Stimulated activated CD8-positive, alpha-beta memory T cell treated with anti-CD3 and anti-CD28 coated beads, Interleukin-7, amount 100 ng/mL, for 48 hours (primary cell): ENCODE measurements at places on chromosomes 11 and 22.

DNA sequence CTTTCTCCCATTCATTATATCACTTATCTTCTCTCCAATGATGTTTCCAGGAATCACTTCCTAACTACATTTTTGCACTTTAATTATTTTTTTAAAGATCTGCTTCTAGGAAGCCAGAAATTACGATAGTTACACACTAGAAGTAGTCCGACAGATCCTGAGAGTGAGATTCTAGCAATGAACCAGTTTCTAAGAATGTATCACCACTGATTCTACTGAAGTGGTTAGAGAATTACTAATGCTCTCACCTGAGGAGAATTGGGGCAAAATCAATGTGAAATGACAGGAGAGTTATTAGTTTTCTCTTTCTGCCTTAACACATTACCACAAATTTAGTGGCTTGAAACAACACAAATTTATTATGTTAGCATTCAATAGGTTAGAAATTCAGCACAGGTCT lies 241.2 kb downstream of the CASP12 start:
- no peak for DNase-seq

DNA sequence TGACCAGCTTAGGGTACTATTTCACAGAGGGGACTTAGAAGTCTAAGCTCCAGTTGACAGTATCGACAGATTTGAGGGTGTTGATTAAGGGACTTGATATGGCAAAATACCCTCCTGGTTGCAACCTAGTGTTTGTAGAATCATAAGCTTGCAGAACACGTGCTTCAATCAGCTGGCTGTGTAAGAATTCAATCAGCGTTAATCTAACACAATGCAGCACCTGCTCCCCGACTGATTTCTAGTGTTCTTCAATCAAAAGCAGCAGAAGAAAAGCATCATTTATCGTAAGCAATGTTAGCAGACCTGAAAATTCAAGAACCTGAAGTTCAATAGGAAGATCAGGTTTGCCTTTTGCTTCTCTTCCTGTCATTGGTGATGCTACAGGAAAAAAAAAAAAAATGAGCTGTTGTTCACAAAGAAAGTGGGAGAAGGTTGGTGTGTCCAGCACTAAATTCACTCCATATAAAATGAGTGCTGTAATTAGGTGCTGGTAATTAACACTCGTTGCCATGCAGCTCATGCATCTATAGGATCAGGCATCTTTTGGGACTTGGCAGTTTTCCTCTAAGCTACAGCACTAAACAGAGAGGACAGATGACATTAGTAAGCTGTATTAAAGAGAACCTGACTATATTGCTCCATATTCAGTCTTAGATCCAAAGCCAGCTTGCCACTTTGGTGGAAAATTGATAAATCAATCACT lies 840.3 kb downstream of the OPCML start:
- DNase-seq, result no peak

DNA sequence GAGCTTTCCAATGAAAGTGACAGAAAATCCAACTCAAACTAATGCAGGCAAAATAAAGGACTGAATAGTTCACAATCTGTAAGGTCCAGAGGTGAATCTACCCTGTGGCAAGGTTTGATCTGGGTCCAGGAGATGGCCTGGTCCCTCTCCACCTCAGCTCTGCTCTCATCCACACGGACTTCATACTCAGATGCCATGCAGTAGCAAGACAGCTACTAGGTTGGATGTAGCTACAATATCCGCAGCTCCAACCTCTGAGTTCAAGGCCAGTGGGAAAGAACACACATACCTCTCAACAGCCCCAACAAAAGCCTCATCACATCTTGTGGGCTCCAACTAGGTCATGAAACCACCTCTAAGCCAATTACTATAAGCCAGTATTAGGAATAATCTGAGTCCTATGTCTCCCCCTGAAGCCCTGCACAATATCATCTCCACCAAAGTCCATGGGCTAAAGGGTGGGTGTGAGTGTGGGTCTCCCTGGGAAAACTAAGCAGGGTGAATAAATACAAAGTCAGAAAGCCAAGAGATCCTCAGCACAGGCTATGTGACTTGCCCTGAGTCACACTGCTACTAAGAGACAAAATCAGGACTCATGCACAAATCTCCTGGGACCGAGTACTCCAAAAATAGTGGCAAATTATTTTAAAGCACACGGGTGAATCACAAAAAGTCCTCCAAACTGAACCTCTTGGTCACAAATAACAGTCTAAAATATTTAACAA lies 78.8 kb downstream of the LARGE1 start:
- DNase-seq, result no peak

DNA sequence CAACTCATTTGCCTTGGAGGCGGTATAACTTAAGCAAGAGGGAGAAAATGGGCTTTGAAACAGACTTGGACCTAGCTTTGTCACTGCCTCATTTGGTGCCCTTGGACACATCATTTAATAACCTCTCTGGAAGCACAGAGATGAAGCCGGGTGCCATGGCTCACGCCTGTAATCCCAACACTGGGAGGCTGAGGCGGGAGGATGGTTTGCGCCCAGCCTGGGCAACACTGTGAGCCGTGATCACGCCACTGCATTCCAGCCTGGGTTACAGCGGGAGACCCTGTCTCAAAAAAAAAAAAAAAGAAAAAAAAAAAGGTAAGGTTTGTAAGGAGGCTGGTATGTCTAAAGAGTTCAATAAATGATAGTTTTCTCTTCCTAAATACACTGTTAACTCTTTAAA lies 806 bp downstream of the COA4 start:
- no peak for DNase-seq

DNA sequence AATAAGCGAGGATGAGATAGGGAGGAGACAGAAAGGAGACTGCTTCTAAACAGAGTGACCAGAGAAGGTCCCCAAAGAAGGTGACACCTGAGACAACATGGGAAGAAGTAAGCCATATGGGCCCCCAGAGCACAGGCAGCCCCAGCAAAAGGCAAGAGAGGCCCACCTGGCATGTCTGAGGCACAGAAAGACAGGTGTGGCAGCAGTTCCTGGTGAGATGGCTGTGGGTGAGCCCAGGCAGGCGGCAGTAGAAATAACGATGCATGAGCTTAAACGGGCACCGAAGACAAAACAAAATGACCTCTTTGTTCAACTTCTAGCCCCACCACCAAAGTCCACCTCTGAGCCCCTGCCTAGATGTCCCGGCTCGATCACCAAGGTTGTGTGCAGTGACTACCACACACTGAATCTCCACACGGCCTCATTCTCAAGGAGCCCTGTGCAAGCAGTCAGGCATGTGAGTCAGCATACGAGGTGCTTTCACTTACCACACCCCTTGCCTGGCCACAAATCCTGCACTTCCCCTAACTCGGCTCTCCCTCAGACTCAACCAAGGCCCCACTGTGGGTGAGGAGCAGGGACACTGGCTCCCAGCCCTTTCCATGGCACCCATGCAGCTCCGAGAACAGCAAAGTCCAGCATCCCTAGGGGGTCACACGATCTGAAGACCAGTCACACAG lies 77.6 kb downstream of the PACSIN2 start:
- DNase-seq, result no peak

DNA sequence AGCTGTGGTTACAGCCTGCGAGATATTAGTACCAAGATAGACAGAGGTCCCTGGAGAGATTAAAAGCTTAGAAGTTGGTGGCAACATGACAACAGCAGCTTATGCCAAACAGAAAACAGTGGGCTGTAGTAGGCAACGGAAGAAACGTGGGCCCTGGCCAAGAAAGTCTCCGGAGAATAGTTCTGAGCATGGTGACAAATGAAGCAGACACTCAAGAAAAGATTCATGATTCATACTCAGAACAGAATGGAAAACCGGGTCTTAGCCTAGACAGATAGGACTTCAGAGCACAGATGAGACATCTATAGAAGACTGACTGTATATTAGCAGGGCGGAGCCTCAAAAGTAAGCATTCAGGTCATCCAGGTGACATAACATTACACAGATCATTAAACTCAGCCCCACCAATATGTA lies 727.4 kb downstream of the ETS1 start:
- DNase-seq, result no peak

DNA sequence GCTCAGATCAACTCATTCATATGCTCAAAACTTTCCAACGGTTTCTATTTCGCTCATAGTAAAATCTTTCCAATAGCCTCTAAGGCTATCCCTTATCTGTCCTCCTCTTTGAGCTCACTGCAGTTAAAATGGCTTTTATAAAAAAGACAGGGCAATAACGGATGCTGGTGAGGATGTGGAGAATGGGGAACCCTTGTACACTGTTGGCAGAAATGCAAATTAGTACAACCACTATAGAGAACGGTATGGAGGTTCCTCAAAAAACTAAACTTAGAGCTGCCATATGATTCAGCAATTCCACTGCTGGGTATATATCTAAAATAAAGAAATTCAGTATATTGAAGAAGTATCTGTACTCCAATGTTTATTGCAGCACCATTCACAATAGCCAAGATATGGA lies 345.6 kb downstream of the DLG2 start:
- DNase-seq, result no peak

DNA sequence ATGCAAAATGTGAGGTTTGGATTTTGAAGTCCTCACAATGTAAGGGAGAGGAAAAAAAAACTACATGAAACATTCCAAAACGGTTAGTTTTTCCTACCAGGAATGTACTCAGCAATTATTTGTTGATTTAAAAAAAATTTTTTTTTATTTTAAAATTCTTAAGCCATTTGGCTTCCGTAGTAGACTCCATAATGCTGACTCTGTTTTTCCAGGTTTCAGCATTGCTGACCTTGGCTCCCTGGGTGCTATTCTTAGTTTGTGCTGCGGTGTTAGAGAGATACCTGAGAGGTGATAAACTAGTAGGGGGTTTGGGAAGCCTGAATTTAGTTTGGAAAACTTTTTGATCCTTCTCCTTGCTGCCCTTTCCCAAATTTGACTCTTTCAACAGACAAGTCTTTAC lies 10.6 kb downstream of the STT3A start:
- no peak for DNase-seq

- no peak for DNase-seq
Measured at GRCh38 chr11:125173556-125173955, 9.0 kb downstream of the PKNOX2 start.

DNA sequence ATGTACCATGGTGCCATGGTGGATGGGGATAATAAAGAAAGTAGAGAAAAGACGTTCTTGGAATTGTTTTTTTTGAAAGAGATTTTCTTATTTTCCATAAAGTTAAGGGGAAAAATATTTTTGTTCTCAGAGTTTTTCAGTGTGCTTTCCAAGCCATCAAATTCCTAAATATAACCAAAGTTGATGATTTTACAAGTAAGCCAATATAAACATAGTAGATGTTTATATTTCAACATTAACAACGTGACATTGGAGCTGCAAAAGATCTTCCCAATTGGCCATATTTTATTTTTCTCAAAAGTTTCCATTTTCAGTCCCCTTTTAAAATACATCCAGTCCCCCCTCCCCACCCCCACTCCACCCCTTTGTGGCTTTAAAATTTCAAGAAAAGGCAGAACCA lies 80.9 kb upstream of the PICALM start:
- no peak for DNase-seq

- DNase-seq, result no peak
Measured at GRCh38 chr22:26811647-26811992, 154.2 kb downstream of the MIAT start.

- no peak for DNase-seq
Measured at GRCh38 chr11:44468345-44468988, 97.0 kb upstream of the CD82 start.

GRCh38 chr11:122265981-122266380 lies 150.0 kb upstream of the BLID start:
- DNase-seq, result no peak

DNA sequence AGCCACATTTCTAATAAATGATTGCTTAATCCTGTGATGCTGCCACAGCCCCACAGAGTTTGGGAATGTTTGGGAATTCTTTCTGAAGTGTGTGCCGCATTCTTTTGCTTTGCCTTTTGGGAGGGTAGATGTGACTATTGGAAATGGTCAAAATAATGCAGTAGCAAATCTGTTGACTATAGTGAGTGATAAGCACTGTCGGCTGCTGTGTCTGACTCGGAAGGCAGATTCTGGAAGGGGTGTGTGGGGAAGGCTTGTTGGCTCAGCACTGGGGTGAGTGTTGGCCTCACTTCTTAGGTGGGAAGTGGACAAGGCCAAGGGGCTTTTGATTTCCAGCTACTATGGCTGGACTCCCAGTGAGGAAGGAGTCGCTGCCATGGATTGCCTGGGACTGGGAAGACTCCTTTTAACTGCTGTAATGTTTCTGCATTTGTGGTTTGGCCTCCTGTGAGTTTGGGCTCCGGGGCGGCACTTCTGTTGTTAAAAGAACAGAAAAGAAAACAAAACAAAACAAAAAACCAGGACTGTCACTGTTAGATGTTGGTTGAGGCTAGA lies 20.1 kb downstream of the ZBTB16 start:
- no peak for DNase-seq

DNA sequence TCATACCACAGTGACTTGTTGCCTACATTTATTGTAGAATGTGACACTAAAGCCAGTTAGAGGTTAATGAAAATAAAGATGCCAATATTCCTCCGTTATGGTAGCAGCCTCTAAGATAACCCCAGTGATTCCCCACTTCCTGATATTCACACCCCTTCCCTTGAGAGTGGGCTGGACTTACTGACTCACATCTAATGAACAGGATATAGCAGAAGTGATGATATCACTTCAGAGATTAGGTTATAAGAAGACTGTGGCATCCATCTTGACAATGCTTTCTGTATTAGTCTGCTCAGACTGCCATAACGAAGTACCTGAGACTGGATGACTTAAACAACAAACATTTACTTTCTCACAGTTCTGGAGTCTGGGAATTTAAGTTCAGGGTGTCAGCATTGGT lies 149.6 kb upstream of the MTNR1B start:
- DNase-seq, result no peak

- DNase-seq, result no peak
Measured at GRCh38 chr11:111918390-111919256, at the start of gene C11orf52. C11orf52 (plus strand) TSS chr11:111918913; CDS start chr11:111918973, 60 bp downstream.

GRCh38 chr11:12099132-12099873 lies 11.1 kb upstream of the MICAL2 start:
- no peak for DNase-seq

DNA sequence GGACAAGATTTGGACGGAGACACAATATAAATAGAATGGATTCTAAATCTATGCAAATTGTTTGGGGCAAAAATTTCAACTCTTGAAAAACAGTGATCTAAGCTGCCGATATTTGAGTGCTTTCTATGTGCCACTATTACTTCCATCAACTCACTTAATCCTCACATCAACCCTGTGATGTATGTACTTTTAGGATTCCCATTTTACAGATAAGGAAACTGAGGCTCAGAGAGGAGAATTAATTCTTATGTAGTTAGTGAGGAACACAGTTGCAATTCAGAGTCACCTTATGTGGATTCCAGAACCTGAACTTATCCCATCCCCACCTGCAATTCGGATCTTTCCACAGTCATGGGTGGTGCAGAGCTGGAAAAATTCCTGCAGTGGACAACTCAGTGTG lies 60.3 kb downstream of the TSPAN18 start:
- no peak for DNase-seq

DNA sequence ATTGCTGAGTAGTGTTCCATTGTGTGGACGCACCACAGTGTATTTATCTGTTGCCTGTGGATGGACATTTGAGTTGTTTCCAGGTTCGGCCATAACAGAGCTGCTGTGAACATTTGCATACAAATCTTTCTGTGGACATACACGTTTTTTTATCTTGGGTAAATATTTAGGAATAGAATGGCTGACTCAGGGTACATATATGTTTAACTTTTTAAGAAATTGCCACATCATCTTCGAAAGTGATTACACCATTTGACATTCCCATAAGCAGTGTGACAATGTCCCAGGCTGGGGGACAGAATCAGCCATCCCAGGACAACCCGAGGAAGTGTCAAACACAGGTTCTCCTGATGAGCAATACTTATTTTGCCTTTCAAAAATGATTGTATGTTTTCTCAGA lies 87.9 kb downstream of the OSBP2 start:
- DNase-seq, result no peak
